ENCODE measurements at places on chromosomes 1 and 21.

DNA sequence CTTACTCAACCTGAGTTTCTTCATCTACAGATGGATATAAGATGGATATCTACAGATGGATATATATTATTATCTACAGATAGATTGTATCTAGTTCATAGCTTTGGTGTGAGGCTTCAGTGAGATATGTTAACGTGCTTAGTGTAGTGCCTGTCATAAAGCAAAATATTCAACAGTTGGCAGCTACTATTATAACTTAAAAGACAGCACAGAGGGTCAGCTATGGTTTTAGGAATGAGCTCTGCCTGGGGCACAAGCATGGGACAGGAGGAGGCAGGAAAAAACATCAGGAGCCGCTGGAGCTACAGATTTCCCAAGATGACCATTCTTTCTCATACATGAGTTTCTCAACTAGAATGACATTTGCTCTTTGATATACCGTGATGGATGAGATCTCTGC lies 1.3 kb upstream of the CYB5R1 start:
- no peak for DNase-seq

DNA sequence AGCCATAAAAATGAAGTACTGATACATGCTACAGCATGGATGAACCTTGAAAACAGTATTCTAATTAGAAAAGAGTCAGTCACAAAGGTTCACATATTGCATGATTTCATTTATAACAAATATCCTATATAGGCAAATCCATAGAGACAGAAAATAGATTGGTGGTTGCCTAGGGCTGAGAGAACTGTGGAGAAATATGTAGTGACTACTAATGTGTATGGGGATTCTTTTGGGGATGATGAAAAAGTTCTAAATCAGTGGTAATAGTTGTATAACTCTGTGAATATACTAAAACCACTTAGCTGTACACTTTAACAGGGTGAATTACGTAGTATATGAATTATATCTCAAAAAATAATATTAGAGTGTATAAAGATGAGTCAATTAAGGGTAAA lies 45.8 kb downstream of the RNF115 start:
- no peak for DNase-seq

- no peak for DNase-seq
Measured at GRCh38 chr1:201530741-201531531, 8.0 kb upstream of the NAV1 start.

DNA sequence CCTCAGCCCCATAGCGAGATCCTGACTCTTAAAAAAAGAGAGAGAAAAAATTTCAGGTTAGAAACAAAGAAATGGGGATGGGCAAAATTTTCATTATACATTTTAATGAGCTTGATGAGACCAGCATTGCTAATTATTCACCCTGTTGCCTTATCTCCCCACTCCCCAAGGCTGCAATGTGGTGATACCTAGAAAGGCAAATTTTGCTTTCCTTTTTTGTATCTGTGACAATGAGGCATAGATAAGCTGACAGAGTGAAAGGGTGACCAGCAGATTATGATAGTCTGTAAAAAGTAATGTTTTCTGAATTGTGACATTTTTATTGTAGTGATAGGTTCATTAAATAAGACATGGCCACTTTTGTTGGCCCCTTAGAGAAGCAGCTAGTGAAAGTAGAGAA lies 12.9 kb downstream of the SRRM1 start:
- no peak for DNase-seq

DNA sequence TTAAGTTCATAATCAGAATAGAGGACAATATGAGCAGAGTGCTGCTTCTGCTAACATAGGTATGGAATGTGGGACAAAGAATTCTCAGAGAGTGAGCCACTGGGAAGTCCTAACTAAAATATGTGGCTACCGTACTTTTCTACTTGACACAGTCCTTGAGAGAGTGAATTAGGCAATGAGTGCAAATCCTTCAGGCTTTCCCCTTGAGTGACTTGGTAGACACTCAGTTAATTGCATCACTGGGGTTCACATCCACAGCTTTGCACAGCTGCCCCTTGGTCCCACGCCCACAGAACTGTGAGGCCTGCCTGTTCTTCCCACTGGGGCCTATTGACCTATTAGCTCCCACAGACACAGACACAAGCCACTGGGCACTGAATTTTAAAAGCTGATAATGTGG lies 40.5 kb upstream of the PAXBP1 start:
- no peak for DNase-seq

DNA sequence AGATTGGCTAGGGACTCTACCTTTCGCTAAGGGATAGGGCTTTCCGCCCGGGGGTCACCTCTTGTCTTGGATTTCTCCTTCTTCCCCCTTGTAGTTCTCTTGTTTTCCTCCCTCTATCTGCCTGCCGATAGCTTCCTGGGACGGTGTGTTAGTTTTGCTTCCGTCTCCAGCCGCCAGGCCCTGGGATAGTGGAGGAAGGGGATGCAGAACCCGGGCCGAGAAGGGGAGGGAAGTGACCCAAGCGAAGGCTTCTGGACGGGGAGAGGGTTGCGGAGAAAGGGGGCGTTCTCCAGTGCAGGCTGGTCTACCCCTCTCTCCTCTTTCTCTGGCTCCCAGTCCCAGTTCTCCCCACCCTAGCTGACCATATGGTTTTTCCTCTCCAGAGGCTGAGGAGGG lies 871 bp downstream of the TUFT1 start:
- DNase-seq: no peak

- DNase-seq: no peak
Measured at GRCh38 chr1:148363439-148363810, 119.7 kb downstream of the PPIAL4G start.

GRCh38 chr21:39071623-39072214 lies 111.5 kb downstream of the PSMG1 start:
- no peak for DNase-seq

GRCh38 chr1:66176832-66177231 lies 357.1 kb upstream of the SGIP1 start:
- no peak for DNase-seq

DNA sequence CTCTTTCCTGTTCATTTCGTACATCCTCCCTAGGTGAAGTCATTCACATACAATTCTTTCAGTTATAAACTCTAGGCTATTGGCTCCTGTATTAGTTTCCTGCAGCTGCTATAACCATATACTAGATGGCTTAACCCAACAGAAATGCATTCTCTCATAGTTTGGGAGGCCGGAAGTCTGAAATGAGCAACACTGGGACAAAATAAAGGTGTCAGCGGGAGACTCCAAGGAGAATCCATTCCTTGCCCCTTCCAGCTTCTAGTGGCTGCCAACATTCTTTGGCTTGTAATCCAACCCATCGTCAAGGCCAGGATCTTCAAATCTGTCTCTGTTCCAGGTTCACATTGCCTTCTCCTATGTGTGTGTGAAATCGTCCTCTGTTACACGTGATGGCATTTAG lies 71.3 kb downstream of the TOR3A start:
- no peak for DNase-seq

GRCh38 chr1:225941187-225941941 lies at the start of gene LEFTY2:
LEFTY2 (minus strand) TSS chr1:225941220; CDS start chr1:225941140, 80 bp downstream.
- DNase-seq: no peak

- DNase-seq: no peak
Measured at GRCh38 chr1:101652484-101652883, 344.2 kb downstream of the OLFM3 start.

- DNase-seq: no peak
Measured at GRCh38 chr1:1080122-1080757, 6.1 kb upstream of the RNF223 start.

GRCh38 chr1:34361121-34361520 lies 184.4 kb downstream of the C1orf94 start:
- no peak for DNase-seq

- no peak for DNase-seq
Measured at GRCh38 chr1:152020849-152021248, 16.0 kb downstream of the S100A11 start.

GRCh38 chr1:160043543-160043942 lies 11.8 kb upstream of the PIGM start:
- no peak for DNase-seq

DNA sequence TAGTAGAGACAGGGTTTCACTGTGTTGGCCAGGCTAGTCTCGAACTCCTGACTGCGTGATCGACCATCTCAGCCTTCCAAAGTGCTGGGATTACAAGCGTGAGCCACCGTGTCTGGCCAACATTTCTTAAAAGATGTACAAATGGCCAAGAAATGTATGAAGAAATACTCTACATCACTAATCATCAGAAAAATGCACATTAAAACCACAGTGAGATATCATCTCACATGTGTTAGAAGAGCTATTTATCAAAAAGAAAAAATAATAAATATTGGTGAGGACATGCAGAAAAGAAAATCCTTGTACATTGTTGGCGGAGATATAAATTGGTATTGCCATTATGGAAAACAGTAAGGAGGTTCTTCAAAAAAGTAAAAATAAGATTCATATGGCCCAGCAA lies 33.6 kb upstream of the TNFSF18 start:
- DNase-seq: no peak

DNA sequence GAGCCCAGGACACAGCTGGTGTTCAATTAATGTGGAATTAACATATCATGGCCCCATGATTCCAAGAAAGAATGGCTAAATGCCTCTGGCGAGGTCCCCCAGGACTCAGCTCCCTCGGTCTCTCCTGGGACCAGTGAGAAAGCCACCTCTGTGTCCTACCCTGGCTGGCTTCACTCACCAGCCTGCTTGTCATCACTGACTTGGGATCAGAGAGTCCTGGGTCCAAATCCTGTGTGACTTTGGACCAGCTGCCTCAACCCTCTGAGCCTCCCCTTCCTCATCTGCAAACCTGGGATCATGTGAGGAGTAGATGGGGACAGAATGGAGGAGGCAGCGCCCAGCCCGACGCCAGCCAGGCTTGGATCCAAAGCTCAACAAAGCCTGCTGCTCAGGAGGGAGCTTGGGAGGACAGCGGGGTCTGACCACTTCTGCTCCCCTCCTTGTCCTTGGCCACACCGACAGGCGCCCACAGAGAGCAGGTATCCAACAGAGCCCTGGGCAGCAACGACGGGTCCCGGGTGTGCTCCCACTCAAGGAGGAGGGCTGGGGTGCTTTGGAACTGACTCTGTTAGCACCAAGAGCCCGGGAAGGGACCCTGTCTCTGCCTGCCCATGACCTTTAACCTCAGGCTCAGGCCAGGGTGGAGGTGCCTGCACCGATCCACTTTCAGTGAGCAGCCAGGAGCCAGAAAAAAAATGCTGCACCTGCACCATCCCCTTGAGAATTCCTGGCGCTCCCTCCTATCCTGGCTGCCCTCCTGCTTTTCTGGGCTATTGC lies 3.2 kb downstream of the SH2D5 start:
- DNase-seq: no peak

DNA sequence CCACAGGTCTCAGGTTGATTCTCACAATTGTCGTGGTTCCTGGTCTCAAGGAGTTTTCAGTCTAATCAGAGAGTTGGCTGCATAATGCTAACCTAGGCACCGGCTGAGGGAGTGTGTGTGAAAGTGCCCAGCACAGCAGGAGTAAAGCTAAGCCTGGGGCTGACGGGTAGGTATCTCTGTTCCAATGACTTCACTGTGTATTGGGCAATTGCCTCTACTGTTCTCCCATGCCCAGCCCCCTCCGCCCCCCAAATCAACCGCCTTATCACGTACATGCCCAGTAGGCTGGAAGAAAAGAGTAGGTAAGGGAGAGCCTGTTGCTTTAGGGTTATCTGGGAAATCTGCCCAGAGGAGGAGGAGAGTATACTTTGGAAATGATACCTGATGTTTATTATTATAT lies 54.7 kb downstream of the MRPS6 start:
- no peak for DNase-seq

- no peak for DNase-seq
Measured at GRCh38 chr1:1899266-1899966, 8.5 kb upstream of the GNB1 start.

DNA sequence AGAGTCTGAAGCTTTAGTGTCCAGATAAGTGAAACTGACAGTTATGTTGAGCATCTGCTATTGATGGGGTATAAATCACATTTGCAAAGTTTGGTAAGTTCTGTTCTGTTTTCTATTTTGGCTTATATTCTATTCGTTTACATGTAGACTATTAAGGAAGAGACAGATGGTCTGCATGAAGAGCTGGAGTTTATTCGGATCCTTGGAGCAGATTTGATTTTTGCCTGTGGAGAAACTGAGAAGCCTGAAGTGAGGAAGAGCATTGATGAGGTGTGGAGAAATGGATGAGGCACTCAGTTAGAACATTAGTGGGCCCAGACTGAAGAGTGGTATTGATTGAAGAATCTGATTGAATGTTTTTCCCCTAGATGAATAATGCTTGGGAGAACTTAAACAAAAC lies 50.6 kb upstream of the BMP8A start:
- DNase-seq: no peak

GRCh38 chr1:171160211-171160610 lies 24.9 kb upstream of the FMO2 start:
- DNase-seq: no peak

GRCh38 chr1:207030522-207031009 lies 2.0 kb downstream of the C1orf116 start:
- no peak for DNase-seq

- no peak for DNase-seq
Measured at GRCh38 chr21:39136711-39137110, 46.5 kb downstream of the PSMG1 start.

- no peak for DNase-seq
Measured at GRCh38 chr1:43357251-43357650, 1.5 kb upstream of the CDC20 start.

- DNase-seq: no peak
Measured at GRCh38 chr1:234277161-234277868, 95.9 kb upstream of the COA6 start.

DNA sequence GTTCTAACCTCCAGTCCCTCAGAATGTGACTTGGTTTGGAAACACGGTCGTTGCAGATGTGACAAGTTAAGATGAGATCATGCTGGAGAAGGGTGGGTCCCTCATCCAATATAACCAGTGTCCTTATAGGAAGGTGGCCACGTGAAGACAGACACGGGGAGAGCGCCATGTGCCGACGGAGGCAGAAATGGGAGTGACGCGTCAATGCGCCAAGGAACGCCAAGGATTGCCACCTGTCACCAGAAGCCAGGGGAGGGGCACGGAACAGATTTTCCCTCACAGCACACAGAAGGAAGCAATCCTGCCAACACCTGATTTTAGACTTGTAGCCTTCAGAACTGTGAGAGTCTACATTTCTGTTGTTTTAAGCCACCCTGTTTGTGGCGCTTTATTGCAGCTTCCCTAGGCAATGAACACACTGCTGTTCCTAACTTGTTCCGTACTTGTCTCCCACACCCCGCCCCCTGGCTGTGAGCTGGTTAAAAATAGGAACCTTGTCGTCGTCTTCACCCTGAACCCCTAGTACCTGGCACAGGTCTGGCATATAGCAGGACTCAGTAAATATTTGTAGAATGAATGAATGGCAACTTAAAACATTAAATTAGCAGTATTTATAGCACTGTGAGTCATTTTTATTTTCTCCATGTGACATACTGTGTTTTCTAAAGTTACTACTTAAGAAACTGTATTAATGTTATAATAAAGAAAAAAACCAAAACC lies 14.2 kb downstream of the RIMS3 start:
- no peak for DNase-seq

DNA sequence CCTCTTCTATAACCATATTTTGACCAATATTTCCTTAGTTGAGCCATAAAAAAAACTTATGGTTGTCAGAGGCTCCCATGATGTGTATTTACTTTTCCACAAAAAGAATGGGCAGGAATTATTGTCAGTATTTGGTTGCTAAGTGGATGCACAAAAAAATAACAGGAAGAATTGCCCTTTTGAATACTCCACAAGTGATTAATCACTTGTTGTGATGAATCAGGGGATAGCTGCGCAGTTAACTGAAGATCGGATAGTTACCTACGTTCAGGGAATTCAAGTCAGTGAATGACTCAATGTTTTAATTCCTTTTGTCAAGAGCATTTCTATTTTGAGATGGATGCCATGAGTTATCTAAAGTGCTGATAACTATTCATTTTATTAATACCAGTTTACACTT lies 785.2 kb upstream of the B3GALT2 start:
- DNase-seq: no peak

GRCh38 chr1:202150187-202150586 lies 5.7 kb upstream of the ARL8A start:
- no peak for DNase-seq

Measured in stimulated activated CD4-positive, alpha-beta T cell treated with anti-CD3 and anti-CD28 coated beads, Interleukin-4, amount 100 ng/mL, for 48 hours (primary cell).